ENCODE measurements at places on chromosomes 6 and 20.
A peak's percentile ranks its signal among the peaks of the same experiment; 100 is the strongest.

- no peak for DNase-seq
Measured at GRCh38 chr20:56606174-56606945, 22.7 kb upstream of the TFAP2C start.

DNA sequence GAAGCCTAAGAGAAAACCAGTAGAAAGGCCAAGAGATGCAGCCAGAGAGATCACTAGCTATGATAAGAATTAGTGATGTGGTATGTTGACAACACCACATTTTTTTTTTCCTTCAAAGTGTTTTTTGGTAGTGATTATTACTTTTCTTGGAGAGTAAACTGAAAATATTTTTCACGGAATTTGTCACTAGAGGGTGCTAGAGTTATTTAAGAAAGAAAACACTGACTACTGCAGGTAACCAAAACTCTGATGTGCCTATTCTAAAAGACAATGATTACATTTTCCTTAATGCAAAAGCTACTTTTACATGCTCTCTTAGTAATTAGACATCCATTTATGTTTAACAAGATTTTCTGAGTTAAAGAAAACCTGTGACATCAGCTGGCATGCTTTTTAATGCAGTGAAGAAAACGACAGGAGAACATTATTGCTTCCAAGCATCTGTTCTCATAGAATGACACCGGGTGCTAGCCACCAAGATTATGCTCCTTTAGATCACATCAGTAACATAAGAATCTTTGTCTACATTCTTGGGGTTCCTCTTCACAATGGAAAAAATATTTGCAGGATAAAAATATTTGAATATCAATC lies 28.8 kb downstream of the RWDD2A start:
- peak; percentile 79 for DNase-seq

DNA sequence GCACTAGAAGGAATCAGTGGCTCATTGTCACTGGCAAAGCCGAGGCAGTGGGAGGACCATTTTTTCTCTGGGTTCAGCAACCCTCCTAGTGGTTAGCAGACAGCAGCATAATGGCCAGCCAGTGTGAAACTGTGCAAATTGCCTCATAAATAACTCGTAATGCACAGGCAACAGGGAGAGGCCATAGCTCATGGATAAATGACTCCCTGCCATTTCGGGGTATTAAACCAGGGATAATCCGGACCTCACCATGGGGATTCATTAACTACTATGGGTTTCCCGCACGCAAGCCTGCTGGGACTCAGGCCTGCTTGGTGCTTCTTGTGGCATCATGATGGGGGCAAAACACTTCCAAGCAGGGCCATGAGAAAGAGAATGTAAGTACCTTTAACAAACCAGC lies 158.2 kb upstream of the CHD6 start:
- no peak for DNase-seq

DNA sequence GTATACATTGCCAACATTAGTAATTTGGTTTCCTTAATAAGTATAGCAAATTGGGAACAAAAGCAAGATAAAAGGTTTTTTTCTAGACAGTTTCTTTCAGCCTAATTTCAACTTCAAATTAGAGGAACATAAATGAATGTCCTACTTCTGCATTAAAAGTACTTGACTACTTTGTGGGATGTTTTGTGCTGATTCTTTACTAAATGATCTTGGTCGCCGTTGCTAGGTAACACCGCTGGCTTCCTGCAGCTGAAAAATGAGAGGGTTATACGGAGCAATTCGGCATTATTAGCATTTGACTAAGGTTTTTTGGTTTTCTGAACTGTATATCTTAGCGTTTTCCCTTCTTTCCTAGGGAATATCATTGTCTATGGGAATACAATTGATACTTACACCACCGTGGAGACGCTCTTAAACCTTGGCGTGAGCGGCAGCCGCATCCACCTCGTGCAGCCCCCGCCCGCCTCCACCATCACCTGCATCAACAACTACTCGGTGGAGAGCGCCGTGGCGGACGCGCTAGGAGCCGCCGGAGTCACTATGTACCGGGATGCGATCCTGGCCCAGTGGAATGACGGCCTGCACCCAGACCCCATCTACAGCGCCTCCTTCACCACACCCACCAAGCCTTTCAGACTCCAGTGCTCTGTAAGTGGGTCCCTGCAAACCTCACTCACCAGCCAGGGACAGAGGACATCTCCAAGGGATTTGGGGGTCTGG lies 90.9 kb upstream of the INSM1 start:
- no peak for DNase-seq

DNA sequence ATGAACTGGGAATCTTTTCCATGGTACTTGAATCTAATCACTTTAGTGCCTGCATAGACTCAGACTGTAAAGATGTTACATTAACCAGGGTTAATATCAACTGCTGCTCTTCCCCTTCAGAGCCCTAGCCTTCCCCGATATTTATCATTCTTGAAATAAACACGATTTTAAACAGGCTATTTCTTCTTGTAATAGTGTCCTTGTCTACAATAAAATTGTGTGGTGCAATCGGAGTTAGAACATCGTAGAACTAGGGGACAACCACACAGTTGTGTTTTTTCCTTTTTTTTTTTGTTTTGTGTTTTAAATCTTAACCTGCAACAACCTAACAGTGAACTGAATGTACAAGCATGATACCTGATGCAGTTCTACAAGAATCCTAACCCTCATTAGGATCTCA lies 4.5 kb downstream of the GJA1 start:
- DNase-seq = peak; percentile 41

DNA sequence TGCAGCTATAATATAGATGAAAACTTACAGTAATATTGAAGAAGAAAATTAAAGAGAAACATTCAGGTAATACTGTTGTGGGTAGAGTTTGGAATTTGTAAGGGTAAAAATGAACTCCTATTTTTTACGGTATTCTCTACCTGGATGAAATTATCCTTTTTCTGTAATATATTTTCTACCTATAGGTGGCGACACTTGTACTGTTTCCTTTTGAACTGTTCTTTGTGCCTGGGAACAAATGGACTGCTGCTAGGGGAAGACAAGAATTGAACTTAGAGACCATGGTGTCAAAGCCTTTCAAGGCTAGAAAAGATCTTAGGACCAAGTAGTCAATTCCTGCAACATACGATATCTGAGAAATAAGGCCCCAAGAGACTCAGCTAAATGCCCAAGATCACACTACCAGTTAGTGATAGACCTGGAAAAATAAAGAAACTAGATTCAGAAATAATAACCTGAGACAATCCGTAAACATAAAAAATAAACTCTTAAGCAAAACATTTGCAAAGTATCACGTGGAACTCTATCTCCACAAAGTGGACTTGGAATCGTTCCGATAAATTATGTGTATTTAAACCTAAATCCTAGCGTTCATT lies 383.8 kb downstream of the TFAP2A start:
- peak; percentile 50 for DNase-seq

GRCh38 chr6:156701966-156702365 lies 75.2 kb upstream of the ARID1B start:
- DNase-seq = no peak

- no peak for DNase-seq
Measured at GRCh38 chr20:22180244-22180643, 404.1 kb downstream of the FOXA2 start.

GRCh38 chr20:34876406-34877282 lies at the start of gene ACSS2:
TSS of gene ACSS2 (plus strand) at chr20:34876612. CDS start at chr20:34876646, 34 bp downstream.
- peak; percentile 99 for DNase-seq

DNA sequence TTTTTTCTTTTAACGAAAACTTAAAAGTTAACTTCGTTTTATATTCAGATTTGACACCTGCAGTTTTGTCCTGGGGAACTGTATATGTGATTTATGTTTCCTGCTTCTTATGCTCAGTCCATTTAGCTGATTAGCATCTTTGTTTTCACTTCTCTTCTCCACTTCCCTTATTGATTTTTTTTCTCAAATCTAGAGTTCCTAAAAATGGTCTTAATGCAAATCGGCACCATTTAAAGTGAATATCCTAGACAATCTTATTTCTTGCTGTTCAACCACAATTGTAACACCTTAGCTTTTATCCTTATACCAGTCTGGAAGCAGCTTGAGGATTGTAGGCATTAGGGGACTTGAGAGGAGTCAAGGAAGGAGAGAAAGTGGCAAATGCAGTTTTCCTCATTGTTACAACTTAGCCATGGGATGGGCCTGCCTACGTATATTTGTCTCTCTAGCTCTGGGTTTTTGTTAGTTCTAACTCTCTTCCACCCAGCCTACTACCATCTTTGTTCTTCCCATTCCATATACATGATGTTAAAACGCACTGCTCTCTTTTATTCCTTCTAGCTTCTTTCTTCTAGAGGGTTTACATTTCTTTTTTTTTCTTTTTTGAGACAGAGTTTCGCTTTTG lies 8.5 kb downstream of the QRSL1 start:
- DNase-seq = no peak

DNA sequence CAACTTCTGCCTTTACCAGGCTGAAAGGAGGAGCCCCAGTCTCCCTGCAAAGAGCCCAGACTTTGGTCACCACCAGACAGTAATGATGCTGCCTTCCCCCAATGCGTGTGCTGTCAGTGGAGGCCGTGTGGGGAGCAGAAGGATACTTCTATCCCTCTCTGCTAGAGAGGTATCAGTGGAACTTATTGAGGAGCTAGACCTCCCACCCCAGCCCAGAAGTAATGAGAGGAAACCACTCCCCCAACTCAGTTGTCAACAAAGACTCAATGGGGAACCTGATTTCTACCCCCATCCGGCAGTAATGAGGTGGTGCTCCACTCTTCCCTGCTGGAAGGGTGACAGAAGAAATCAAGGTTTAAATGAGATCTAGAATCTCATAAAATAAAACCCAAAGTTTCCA lies 4.4 kb upstream of the WFDC8 start:
- no peak for DNase-seq

GRCh38 chr6:53320964-53321363 lies 27.8 kb downstream of the ELOVL5 start:
- no peak for DNase-seq

DNA sequence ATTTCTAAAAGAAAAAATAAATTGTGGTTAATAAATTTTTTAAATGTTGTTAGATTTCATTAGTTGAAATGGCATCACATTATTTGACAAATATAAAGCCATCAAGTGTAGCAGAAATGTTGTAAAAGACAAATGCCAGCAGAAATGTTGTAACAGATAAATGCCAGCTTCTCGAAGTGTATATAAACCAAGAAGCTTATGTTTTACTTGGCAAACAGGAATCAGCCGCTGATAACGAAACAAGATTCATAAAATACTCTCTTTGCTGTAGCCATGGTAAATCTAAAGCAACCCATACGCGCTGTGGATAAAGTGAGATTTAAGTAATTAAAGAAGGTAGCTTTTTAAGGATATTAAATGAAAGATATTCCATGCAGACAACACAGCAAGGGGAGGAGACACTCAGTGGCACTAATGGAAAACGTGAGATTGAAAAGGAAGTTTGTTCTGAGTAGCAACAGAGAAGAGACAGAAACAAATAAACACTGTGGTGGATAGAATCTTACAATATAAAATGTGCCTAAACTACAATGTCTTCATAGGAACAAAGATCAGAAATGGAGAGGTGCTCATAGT lies 29.6 kb downstream of the BTBD9 start:
- no peak for DNase-seq

DNA sequence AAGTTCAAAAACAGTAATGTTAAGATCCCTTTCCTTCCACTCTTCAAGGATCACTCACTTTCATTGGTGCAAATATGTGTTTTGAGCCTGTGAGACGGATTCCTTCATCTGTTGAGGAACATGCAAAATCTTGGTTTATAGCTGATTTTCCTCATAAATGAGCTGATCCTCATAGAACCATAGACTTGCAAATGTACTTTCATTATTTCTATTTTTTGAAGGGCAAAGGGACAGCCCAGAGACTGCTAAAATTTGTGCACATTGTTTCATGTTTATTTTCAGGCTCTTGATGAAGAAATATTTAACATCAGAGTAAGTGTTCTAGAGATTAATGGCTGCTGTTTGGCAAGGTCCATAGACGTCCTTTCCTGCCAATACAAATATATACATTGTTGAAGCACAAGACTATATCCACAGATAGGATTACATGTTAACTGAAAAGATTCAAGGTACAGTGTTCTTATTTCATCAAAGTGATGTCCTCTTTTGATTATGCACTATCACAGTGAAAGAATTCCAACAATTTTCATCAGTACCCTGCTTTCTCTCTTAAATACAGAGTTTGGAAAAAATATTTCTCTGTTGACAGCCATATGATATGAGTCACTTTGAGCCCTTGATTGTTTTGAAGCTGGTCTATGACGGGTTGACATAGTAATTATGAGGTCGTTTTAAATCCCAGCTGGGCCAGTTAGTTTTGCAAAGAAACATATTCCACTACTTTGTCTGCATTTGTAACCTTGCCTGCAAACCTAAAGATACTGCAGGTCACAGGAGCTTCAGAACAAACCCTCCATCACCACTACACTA lies 95.7 kb downstream of the FILIP1 start:
- no peak for DNase-seq

DNA sequence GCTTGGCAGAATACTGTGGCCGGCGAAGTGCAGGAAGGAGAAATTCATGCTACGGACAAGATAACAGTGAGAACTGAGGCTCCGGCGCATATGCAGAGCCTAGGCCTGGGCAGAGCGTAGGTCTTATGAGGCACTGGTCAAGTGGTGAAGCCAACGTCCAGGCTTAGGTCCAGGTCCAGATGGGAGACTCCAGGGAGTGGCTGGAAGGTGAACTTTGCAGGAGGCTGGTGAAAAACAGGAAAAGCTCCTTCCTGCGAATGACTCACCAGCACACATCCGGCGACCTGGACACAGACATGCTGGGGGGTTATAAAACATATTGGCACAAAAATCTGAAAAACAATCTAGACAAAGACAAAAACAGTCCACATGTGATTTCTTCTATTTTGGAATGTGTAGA lies 15.4 kb downstream of the C6orf141 start:
- DNase-seq = no peak

GRCh38 chr6:70709826-70710225 lies 42.1 kb downstream of the SMAP1 start:
- peak; percentile 54 for DNase-seq

DNA sequence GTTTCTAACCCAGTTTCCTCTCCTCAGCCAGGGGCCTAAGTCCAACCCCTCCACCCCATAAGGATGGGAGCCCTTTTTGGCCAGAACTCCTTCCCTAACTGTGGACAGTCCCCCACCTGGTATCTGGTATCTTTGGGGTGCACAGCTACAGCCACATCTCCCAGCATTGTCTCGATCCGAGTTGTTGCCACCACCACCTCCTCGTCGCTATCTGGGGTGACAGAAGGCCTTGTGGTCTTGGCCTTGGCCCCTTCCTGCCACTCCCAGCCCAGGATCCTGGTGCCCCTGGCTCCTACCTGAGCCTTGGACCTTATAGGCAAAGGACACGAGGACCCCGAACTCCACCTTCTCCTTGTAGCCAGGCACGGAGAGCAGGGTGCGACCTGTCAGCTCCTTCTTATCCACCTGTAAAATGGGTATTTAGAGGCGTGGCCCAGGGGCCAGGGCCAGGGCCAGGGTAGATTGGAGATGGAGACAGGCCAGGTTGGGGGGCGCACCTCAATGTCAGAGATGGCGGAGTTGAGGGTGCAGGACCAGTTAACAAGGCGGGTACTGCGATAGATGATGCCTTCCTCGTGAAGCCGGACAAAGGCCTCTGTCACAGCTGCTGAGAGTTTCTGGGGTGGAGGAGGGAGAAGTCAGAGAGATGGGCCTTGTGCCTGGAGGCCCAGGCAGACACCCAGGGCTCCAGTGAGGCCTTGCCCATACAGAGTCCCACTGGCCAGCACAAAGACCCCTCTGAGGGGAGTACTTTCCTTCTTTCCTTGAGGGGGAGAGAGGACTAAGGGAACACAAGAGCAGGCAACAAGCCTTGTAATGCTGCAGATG lies 7.2 kb upstream of the VWA7 start:
- DNase-seq = no peak
